Keratinocyte (primary cell): ENCODE measurements at places on chromosomes 7 and 10. TPM values are rescaled to one million over a fixed set of nuclear protein-coding genes. Genes with fewer than 3 reads are reported as not detected.

DNA sequence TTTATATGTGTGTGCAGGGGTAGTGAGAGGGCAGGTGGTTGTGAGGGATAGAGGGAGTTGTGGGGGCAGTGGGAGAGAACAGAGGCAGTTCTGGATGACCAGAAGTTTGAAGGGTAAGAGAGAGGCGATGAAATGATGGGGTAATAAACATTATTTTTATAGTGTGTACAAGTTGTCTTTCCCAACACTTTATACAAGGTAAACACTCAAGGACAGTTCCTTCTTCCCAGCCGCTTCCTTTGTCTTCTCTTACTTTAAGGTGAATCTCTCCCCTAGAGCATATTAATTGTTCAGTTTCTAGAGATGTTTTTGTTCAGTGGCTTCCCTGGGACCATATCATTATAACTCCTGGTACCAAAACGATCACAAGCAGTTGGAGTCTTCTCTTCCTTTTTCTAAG is 475.8 kb downstream of the PLXNA4 start:
- DNase-seq: no peak

DNA sequence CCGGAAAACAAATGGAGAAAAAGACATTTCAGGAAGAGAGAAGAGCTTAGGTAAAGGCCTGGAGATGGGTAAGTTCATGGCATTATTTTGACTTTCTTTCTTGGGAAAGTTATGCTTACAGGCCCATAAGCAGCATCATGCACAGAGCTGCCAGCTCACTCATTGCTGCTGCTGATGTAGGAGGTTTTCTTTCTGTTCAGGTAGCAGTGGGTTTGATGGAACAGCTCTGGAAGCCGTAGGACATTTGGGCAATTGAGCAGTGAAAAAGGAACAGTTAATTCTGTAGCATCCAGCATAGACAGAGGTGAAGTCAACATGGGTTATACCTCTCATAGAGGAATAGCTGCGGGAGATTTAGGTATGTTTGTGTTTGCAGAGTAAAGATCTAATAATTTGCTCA is 3.3 kb downstream of the CHN2 start:
- DNase-seq: no peak

DNA sequence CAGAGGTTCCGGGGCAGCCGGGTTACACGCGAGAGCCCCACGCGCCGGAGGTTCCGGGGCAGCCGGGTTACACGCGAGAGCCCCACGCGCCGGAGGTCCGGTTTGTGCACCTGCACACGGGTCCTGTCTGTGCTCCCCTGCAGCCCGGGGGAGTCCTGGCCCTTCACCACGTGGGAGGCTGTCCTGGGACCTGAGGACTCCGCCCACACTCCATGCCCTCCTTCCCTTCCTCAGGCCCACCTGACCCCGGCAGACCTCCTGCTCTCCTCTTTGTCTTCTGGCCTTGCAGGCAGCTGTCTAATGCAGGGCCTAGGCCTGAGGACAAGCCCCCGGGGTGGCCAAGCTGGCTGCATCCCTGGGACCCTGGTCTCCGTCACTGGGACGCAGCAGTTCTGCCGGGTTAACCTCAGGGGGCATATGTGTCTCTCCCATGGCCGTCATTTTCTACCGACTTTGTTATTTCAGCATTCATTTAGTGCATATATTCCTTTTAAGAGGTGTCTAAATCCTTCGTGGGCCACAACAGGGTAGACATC is 374.6 kb downstream of the DNAJB6 start:
- DNase-seq: no peak

- DNase-seq: no peak
These were observed 20.4 kb upstream of the C10orf71 start for GRCh38 chr10:49278497-49278981.

DNA sequence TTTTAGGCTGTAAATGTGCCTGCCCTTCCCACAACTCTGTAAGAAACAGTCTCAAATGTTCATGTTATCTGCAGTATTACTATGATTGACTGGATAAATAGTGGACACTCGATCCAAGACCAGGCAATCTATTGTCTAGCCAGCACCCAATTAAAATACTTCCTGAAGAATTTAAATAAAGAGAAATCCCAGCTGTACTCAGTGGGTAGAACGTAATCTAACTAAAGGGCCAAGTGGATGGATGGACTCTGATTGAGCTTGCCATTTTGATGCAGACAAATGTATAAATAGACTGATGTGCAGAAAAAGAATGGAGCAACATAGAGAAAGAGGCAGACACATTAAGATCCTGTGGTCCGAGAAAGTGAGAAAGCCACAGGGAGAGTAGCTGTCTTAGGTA is 158.0 kb downstream of the IPMK start:
- no peak for DNase-seq

DNA sequence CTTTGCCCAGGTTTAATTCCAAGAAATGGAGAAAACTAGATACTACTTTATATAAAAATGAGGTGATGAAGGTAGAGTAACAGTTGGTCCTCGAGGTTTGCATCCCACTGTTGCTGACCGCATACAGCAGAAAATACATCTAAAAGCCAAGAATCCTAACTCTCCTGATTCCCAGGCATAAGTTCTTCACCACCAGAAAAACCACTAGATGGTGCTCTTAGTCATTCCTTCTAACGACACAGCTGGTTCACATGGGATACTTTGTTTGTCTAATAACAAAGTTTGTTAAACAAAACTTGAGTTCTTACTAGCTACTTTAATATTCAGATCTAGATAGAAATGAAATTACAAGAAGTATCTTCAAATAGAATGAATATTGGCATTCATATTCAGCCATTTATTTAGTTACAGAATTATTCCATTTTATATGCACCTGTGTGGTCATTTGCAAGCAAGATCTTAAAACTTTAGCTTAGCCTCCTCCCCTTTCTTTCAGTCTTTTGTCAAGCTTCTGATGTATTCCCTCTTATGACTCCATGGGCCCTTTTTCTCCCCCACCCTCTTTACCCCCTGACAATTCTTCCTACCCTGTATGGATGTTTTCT is 54.1 kb upstream of the CYP26C1 start:
- no peak for DNase-seq

DNA sequence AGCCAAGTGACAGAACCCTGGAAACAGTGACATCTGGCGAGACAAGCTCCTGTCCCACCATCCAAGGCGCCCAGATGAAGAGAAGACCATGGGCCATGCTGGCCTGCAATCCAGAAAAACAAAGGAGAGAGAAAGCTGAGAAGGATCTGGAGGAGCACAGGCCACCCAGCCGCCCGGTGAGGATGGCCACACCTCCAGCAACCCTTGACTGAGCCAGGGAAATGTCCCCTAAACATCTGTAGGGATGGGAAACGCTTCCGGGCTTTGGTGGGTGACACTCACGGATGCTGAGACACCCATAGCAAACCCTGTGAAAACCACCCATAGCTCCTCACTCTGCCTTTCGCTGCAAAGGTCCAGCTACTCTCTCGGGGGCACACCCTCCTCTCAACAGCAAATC is 32.0 kb downstream of the TCERG1L start:
- DNase-seq: no peak

- no peak for DNase-seq
These were observed 305.6 kb upstream of the PITRM1 start for GRCh38 chr10:3478153-3478552.

- DNase-seq: no peak
These were observed 105.6 kb upstream of the COL1A2 start for GRCh38 chr7:94289071-94289470.

DNA sequence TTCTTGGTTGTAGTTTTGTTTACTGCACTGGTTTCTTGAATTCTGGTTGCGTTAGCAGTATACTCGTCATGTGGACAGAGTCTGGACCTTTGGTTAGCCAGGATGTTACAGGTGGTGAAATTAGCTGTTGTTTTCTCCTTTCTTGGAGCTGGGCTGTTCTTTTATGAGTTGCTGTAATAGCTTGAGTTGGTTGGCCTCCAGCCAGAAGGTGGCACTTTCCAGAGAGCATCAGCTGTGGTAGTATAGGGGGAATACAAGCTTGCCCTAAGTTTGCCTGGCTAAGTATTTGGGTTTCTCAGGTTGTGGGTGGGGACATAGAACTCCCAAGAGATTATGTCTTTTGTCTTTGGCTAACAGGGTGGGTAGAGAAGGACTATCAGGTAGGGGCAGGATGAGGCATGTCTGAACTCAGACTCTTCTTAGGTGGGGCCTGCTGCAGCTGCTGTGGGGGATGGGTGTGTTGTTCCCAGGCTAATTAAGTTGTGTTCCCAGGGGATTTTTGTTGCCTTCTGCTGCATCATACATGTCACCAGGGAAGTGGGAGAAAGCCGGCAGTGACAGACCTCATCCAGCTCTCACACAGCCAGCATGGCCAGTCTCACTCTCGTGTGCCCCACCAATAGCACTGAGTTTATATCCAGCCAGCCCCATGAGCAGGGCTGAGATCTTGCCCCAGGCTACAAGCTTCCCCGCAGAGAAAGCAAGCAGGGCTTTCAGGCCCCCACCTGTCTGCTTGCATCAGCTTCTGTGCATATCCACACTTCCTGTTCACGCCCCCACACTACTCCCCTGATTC is 246.7 kb upstream of the TPK1 start:
- DNase-seq: no peak

DNA sequence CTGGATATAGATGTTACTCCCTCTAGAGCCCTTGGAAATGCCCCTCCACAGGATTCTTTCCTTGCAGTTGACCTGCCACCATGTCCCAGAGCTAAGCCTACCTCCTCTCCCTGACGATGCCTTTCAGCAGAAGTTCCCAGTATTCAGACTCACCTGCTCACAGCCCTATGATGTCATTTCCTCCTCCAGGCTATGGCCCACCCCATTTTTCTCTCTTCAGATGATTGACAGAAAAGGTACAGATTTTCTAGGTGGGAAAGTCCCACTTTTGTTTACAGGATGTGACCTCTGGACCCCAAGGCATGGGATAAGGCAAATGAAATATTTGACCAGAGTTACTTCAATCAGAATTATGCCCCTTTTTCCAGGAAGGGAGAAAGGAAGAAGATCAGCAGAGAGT is 280.2 kb upstream of the PHYHIPL start:
- no peak for DNase-seq

DNA sequence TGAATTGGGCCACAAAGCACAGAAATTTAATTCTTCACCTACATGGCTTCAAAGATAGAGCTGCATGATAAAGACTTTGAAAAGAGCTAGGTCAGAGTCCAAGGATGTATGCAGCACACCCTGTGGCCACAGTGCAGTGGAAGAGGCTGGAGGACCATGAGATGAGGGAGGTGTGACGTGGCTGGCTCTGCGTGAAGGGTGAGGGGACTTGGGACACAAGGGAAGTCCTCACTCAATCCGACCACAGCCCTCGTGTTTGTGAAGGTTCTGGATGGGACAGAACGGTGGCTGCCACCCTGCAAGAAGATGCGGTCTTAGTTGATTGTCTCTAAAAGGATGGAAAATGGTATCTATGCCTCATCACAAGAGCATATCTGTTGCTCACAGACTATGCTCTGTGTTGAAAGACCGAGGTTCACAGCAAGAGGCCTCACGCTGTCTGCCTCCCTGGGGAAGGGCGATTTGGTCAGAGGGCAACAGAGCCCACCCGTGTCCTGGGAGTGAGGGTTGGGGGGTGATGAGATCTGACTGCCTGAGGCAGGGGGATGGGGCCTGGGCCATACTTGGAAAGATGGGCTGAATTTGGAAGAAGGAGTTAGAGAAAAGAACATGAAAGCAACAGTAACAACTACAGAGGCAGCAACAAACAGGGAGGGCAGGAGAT is 174.4 kb upstream of the SHH start:
- no peak for DNase-seq

DNA sequence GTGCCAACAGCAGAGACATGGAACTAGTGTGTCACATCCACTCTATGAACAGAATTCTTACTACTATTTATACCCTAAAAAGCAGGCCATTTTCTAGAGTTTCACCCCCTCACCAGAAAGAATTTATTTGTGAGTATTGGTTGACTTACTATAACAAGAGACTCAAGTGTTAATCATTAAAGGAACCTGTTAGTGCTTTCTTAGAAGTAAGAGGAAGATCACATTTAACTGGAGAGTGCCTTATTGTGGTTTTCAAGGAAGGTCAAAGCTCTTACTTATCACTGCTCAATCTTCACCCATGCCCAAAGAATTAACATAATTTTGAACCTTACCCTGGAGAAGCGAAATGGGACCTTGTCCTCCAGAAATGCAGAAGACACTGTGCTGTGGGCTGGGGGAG is 169.3 kb upstream of the PRSS1 start:
- no peak for DNase-seq

- no peak for DNase-seq
These were observed 60.0 kb upstream of the LRGUK start for GRCh38 chr7:134067164-134067563.

DNA sequence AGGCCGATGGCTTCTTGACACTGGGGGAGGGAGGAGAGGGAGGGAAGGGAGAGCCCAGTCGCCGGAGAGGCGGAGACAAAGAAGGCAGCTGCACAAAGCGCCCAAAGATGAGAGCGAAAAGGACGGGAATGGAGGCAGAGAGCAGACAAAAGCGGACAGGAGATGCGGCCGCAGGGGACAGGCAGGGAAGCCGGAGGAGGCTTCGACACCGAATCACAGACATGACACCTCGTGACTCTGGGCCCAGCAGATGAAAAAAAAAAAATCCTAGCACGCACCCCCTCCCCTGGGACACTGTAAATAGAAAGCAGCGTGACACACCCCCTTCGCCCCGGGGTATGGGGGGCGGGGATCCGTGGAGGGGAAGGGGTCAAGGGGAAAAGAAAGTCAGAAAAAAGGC is 976 bp downstream of the NAT16 start:
- no peak for DNase-seq

GRCh38 chr10:24435374-24435773 is 226.4 kb downstream of the KIAA1217 start:
- peak; percentile 76 for DNase-seq

DNA sequence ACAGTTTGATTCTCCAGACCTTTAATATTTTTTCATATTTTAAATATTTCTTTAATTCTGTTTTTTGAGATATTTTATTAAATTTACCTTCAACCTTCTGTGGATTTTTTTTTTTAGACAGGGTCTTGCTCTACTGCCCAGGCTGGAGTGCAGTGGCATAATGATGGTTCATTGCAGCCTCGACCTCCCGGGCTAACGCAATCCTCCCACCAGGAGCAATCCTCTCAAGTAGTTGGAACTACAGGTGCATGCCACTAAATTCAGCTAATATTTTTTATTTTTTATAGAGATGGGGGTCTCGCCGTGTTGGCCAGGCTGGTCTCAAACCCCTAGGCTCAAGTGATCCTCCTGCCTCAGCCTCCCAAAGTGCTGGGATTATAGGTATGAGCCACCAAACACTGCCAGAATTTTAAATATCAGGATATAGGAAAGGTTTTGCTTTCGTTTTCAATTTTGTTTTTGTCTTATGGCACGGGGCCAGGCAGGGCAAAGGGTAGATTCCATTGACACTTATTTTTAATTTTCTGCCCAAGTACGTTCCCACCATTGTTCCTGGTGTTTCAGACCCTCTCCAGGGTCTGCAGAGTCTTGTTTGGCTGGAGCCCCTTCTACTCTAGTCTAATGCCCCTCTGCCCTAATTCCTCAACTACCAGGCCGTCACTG is 1.2 kb downstream of the TACC2 start:
- DNase-seq: no peak

The DGKI gene
- polyA plus RNA-seq: 0.01 to 0.14 TPM in 2 of 3 replicates, not detected in the other

The SFRP5 gene
- not detected in 3 replicates for polyA plus RNA-seq

The RPEL1 gene
- 0.04 to 0.11 TPM (median 0.05 TPM) in 3 replicates for polyA plus RNA-seq

The VWA2 gene
- polyA plus RNA-seq: 0.35 to 0.49 TPM (median 0.41 TPM) in 3 replicates

The LIPF gene
- polyA plus RNA-seq: not detected in 3 replicates

The ADRB1 gene
- polyA plus RNA-seq: 0.04 to 0.07 TPM (median 0.05 TPM) in 3 replicates

The CTTNBP2 gene
- 0.55 to 1.3 TPM (median 0.63 TPM) in 3 replicates for polyA plus RNA-seq

The GPR15LG gene
- polyA plus RNA-seq: 0.57 to 54.1 TPM (median 10.4 TPM) in 3 replicates

The GFRA1 gene
- 0.01 TPM in 1 of 3 replicates, not detected in the others for polyA plus RNA-seq

The TMEM26 gene
- not detected in 3 replicates for polyA plus RNA-seq

The ZNF138 gene
- polyA plus RNA-seq: 2.9 to 6.3 TPM (median 5.2 TPM) in 3 replicates

The FAM13C gene
- 0.08 to 1.2 TPM (median 0.58 TPM) in 3 replicates for polyA plus RNA-seq

The TRIM50 gene
- polyA plus RNA-seq: not detected in 3 replicates

The CFTR gene
- not detected in 3 replicates for polyA plus RNA-seq

The FAM237B gene
- polyA plus RNA-seq: not detected in 3 replicates

The EN2 gene
- 0.05 to 0.14 TPM (median 0.09 TPM) in 3 replicates for polyA plus RNA-seq

The TRIL gene
- 0.01 to 0.03 TPM in 2 of 3 replicates, not detected in the other for polyA plus RNA-seq

The ERVW-1 gene
- polyA plus RNA-seq: not detected in 3 replicates
